HuH-7 (cell line): ENCODE measurements at places on chromosomes 7 and 10.
A peak's percentile ranks its signal among the peaks of the same experiment; 100 is the strongest.

GRCh38 chr7:30941582-30942323 is 22.0 kb upstream of the GHRHR start:
- peak; percentile 4 for DNase-seq

DNA sequence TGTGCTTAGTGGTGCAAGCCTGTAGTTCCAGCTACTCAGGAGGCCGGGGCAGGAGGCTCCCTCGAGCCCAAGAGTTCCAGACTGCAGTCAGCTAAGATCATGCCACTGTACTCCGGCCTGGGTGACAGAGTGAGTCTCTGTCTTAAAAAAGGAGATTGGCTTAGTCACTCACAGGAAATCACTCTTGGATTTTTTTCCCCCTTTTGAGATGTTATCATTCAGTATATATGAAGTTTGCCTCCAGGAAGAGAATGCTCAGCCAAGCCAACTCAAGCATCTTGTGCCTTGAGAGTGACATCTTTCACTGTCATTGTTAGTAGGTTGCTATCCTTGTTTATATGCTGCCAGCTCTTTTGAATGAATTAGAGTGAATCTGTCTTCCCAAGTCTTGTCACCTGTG is 28.0 kb downstream of the NIPSNAP2 start:
- DNase-seq: no peak

- DNase-seq: no peak
Measured at GRCh38 chr10:121694966-121695643, 96.9 kb upstream of the FGFR2 start.

GRCh38 chr7:36943591-36944435 is 219.5 kb upstream of the AOAH start:
- no peak for DNase-seq
